Left lobe of liver (tissue), 2 donors: ENCODE measurements at places on chromosomes 5 and 9. TPM values are rescaled to one million over a fixed set of nuclear protein-coding genes. Genes with fewer than 3 reads are reported as not detected.
A peak's percentile ranks its signal among the peaks of the same experiment; 100 is the strongest.

GRCh38 chr9:76756941-76757673 lies 7.1 kb upstream of the PCA3 start:
- no peak for DNase-seq

- DNase-seq: no peak
Measured at GRCh38 chr9:130824643-130825350, 10.3 kb upstream of the ABL1 start.

DNA sequence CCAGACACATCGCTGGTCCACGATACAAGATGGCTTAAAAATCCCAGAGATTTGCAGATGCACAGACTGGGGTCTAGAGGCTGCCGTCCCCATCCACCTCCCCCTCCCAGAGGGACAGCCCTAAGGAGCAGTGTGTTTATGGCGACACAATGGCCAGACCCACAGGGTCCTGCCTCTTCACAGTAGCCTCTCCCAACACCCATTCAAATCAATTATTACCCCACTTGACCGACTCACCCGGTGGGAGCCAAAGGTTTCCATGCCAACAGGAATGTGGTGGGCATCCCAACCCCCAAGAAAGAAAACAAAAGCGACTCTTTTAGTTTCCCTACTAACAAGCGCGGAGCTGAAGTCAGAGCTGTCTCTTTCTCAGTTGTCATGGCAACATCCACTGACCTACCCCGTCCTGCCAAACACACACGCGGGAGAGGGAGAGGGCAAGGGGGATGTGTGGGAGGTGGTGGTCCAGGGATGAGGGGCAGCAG lies 209.0 kb downstream of the TTLL11 start:
- no peak for DNase-seq

DNA sequence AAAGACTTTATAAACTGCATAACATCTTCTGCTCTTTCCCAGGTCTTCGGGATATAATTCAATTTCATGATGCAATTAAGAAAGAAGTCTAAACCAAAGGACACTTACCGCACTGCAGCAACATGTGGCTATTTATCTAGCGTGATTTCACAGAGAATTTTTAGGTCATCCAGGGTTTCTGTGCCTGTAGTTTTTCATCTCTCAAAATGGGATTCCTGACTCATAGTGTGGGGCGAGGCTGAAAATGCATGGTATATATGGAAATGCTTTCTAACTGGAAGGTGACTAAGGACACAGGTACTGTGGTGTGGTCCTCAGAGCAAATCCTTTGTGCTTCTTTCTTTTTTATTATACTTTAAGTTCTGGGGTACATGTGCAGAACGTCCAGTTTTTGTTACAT lies 557.7 kb upstream of the KLF4 start:
- DNase-seq: no peak

GRCh38 chr9:91775708-91776028 lies 174.4 kb downstream of the ROR2 start:
- no peak for DNase-seq

DNA sequence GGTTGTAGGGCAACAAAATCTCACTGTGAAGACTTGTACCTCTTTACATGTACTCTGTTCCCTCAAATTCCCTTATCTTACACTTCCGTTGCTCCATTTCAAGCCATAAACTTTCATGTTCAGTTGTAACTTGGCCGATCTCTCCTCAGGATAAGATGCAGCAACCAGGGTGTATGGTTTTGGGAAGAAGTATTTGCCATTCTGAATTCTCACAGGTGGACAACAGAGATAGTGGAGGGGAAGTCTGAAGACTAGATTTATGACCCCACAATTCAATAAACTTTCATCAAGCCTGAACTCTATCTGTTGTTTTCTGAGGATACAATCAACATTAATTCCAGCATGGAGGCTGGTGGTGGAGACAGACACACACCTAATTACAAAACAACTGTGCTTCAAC lies 27.5 kb downstream of the GOLGA1 start:
- no peak for DNase-seq

GRCh38 chr5:151598984-151599383 lies 7.9 kb upstream of the FAT2 start:
- DNase-seq: no peak

- no peak for DNase-seq
Measured at GRCh38 chr5:139915834-139916233, 120.2 kb downstream of the PSD2 start.

DNA sequence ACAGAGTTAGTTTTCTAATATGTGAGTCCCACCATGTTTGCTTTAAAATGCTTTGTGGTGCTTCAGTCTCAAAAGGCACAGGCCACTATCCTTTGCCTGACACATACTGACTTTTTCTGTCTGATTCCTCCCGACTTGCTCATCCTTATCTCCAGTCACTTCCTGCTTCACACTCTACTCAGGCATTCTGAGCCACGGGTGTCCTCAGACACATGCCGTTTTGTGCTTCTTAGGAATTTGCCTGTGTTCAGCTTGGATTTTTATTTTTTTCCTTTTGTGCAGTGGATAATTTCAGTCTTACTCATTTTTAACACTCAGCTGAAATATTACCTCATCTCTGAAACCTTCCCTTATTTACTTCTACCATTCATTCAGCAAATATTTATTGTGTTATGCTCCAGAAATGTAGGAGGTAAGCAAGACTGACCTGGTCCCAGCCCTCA lies 54.1 kb downstream of the MAN2A1 start:
- no peak for DNase-seq

- DNase-seq: no peak
Measured at GRCh38 chr5:115579216-115579615, 23.1 kb downstream of the TICAM2 start.

DNA sequence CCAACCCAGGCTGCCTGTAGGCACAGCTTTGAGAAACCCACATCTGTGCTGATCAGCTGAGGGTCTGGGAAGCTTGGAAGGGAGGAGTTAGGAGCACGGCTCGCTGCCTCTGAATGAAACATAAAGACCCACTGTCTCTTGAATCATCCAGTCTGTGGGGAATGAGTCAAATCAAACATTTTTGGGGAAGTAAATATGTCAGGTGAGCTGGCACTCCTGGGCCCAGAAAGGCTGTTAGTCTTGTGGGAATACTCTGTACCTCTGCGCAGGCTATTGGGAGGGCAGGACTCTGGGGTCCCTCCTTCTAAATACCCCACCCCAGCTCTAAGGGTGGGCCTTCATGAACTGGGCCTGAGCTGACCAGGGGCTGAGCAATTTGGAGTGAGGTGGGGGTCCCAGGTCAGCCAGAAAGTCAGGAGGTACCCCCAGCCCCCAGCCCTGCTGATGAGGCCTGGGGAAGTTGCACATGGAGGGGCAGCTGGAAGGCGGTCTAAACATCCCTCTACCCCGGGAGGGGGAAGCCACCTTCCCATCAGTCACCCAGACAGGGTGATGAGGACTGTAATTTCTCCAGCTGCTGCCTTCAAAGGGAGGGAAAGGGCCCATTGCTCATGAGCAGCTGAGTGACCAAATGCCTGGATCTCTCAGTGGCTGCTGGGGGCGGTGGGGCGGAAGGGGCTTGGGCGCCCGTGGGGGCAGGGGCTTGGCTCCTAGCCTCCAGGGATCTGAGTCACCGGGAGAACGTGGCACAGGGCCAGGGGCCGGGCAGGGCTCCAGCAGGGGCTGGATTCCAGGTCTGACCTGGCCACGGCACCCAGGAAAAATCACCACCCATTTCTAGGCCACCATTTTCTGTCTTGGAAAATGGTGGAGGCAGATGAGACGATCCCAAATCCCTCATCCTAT lies 10.8 kb downstream of the FIBCD1 start:
- peak; percentile 68 for DNase-seq

DNA sequence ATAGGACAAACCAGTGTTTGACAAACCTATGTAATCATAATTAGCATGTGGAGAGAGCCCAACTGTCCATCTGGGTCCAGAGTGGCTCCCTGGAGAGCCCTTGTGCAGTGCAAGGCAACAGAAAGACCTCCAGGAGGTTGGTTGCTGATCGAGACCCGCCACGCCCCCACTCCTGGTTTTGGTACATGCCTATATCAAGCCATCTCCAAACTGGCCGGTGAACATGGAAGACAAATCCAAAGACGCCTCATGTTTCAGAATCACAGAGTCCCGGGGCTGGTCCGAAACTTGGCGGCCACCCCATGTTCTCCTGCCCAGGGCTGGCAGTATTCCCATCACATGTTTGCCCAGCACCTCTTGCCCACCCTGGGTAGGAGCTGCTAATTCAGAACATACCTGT lies 140.2 kb downstream of the PAX5 start:
- no peak for DNase-seq

DNA sequence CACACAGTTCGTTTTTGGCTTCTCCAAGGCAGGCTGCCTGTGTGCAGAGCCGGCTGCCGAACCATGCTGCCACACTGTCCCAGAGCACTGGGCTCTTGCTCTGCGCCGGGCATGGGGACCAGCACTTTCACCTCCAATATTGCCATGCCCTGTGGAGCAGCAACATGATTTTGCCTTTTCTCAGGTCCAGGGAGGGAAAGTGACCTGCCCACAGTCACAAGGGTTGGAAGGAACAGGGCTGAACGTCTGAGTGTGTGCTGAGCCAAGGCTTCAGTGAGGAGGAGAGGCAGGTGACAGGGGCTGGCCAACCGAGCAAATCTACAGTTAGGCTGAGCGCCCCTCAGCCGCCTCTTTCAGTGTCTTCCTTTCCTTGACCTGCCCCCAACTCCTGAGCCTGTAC lies 34.0 kb upstream of the SYNPO start:
- no peak for DNase-seq

DNA sequence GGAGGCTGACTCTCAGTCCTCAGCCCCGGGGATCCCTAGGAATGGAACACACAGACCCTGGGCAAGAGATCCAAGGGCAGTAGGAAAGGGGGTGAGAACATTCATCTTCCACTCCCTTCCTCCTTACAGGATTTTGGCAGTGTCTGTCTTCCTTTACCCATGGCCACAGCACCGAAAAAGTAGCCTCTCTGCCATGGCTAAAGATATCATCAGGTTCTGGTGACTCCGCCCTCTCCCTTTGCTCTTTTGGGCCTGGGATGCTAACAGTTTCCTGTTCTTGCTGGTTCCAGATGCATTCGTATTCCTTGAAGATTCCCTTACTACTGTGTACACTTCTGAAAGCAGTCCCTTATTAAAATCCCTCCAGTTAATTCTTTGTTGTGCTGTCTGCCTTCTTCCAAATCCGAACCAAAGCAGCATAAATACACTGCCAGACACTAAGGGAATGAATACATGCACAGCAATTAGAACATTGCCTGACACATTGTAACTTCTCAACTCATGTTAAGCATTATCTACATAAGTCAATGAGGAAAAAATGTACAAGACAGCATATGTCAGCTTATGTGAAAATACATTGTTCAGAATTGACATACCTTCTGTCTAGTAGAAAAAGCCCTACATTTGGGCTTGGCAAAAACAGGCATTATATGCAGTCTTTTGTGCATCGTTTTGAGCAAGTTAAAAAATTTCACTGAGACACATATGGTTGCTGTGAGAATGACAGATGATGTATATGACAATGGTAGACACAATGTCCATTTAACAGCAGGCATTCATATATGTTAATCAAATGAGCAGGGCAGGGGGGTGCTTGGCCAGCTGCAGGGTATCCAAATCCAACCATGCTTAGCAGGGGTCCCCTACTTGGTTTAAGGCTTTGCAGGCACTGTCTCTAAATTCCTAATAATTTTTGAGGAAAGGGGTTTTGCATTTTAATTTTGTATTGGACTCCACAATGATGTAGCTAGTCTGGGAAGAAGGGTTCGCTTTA lies 58.8 kb upstream of the RAI14 start:
- DNase-seq: no peak

DNA sequence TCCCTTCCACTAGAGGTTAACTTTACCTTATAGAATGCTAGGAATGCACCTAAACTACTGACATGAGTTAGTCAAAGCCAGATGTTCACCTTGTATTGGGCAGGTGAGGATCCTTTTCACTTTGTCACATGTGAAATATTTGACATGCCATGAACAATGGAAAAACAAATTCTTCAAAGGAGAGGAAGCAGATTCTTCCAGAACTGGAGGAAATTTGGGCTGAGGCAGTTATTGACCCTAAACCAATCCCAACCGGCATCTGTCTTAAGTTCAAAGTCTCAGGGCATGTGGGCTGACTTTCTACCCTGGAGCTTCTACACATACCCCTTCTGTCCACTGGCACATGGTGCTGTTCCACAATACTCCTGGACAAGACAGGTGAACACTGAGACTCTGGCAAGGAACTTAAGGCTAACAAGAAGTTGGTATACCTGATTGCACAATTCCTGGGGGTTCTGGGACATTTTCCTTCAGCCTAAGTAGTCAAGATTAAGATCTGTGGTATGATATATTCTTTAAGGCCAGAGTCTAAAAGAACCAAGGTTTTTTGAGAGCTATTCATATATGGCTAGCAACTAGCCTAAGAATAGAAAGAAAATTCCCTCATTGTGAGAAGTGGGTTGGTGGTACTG lies 2.6 kb downstream of the VLDLR start:
- no peak for DNase-seq

DNA sequence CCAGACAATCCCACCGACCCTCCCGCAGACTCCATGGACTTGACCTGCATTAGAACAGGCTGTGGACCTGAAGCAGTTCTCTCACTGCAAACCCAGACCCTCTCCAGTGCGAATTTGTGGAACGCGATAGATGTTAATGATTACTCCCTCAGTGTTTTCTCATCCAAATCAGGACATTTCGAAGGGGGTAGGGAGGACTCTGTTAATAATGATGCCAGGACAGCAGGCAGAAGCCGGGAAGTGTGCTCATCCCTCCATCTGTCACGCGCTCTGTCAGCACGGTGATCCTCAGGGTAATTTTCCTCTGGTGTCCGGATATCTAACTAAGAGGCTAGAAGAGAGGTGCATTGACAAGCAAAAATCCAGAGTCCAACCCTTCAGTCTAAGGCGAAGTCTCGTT lies 18.8 kb downstream of the RAPGEF1 start:
- no peak for DNase-seq

- no peak for DNase-seq
Measured at GRCh38 chr9:30775236-30775635, 1609.2 kb upstream of the ACO1 start.

DNA sequence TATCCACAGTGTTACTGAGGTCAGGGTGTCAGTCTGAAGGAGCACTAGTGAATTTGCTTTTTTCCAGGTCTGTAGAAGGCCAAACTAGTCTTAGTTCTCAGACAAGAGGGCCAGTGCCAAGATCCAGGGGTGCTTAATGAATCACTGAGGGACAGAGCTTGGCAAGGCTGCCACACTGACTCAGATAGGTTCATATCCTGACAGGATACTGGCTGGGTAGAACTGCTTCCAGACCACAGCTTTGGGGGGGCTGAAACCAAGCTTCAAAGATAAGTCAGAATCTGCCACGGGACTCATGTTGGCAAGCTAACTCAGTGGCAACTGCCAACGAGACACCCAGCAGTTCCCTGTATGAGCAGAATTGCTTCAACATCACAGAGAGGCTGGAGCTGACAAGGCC lies 1125.4 kb downstream of the EFNA5 start:
- no peak for DNase-seq

GRCh38 chr9:91214086-91214485 lies 147.6 kb downstream of the AUH start:
- no peak for DNase-seq

The SLC6A18 gene
- not detected for total RNA-seq

The UBE2QL1 gene
- 0.38 TPM for total RNA-seq

The GARIN3 gene
- total RNA-seq: not detected

The SLC27A6 gene
- 0.10 TPM for total RNA-seq

The EXOSC2 gene
- 12.9 TPM for total RNA-seq
